ENCODE measurements at places on chromosomes 16 and 17.

GRCh38 chr17:38875477-38876075, 5.7 kb downstream of the LASP1 start:
- DNase-seq, result no peak

GRCh38 chr17:36863676-36864612, 73.3 kb upstream of the LHX1 start:
- DNase-seq, result no peak

GRCh38 chr16:424033-424622, 1.3 kb upstream of the RAB11FIP3 start:
- no peak for DNase-seq

- DNase-seq, result no peak
These were observed 50.5 kb downstream of the GLG1 start for GRCh38 chr16:74556375-74556922.

DNA sequence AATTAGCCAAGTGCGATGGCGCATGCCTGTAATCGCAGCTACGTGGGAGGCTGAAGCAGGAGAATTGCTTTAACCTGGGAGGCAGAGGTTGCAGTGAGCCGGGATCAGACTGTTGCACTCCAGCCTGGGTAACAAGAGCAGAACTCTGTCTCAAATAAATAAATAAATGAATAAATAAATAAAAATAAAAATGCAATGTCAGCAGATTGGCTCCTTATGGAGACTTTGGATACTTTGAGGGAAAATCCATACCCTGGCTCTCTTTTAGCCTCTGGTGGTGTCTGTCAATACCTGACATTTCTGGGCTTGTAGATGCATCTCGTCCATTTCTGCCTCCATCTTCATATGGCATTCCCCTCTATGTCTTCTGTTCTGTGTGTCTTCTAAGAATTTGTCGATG, 66.7 kb downstream of the RBFOX1 start:
- no peak for DNase-seq

DNA sequence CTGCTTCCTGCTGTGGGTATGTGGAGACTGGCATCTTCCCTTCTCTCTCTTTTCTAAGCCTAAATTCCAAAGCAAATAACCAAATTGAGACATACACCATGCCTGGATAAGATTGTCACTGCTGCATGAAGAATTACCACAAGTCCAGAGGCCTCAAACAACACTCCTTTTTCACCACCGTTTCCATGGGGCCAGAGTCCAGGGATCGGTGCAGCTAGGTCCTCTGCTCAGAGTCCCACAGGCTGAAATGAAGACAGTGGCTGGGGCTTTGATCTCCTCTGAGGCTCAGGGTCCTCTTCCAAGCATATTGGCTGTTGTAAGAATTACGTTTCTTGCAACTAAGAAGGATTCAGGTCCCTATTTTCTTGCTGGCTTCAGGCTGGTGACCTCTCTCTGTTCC, 130.4 kb downstream of the SLC39A11 start:
- DNase-seq, result no peak
